ENCODE measurements at places on chromosomes 6 and 20. TPM values are rescaled to one million over a fixed set of nuclear protein-coding genes. Genes with fewer than 3 reads are reported as not detected.

The RAD21L1 gene
- total RNA-seq: under 0.01 TPM

The HAO1 gene
- total RNA-seq: not detected

The OPN5 gene
- total RNA-seq: under 0.01 TPM

The PLEKHG1 gene
- total RNA-seq: 3.3 TPM

The SLC44A4 gene
- total RNA-seq: not detected

The PLN gene
- total RNA-seq: under 0.01 TPM

The NINL gene
- 17.0 TPM for total RNA-seq

The SIRPB1 gene
- total RNA-seq: 0.17 TPM

The ARG1 gene
- total RNA-seq: not detected

The C20orf204 gene
- 0.60 TPM for total RNA-seq

The MAPK14 gene
- total RNA-seq: 31.1 TPM

The CALHM6 gene
- not detected for total RNA-seq

The HDAC2 gene
- 49.6 TPM for total RNA-seq

The HSPA12B gene
- total RNA-seq: 1.9 TPM

The CBLN4 gene
- not detected for total RNA-seq

The SLC32A1 gene
- not detected for total RNA-seq

The GNAS-AS1 gene
- total RNA-seq: 0.43 TPM

The RBM38 gene
- total RNA-seq: 3.3 TPM

The HLA-C gene
- 189 TPM for total RNA-seq

The CCDC28A gene
- 18.3 TPM for total RNA-seq

The GATA5 gene
- not detected for total RNA-seq

The DACT2 gene
- not detected for total RNA-seq

The ULBP1 gene
- total RNA-seq: not detected

The VNN1 gene
- not detected for total RNA-seq

The OR2H2 gene
- not detected for total RNA-seq

The MBOAT1 gene
- total RNA-seq: 2.4 TPM

The DNPH1 gene
- 64.5 TPM for total RNA-seq

The HLA-DRB1 gene
- total RNA-seq: not detected

The SYCP2L gene
- total RNA-seq: not detected

The EFCAB8 gene
- total RNA-seq: under 0.01 TPM

The E2F3 gene
- total RNA-seq: 1.5 TPM

The PCED1A gene
- 17.3 TPM for total RNA-seq

The RUNX2 gene
- 1.3 TPM for total RNA-seq

The GLP1R gene
- not detected for total RNA-seq

The BPIFB1 gene
- not detected for total RNA-seq

The CLPSL1 gene
- not detected for total RNA-seq
